Endothelial cell of umbilical vein (primary cell): ENCODE measurements at places on chromosomes 3 and 15. TPM values are rescaled to one million over a fixed set of nuclear protein-coding genes. Genes with fewer than 3 reads are reported as not detected.

GRCh38 chr3:192367616-192368015 is 359.7 kb downstream of the FGF12 start:
- H3K27ac ChIP-seq, result no peak overlapping the region
- no peak for DNase-seq
- H3K4me1 ChIP-seq, result no peaks in the 10 kb centered on the region
- no peak overlapping the region for H3K4me3 ChIP-seq
- H3K27me3 ChIP-seq, result no peaks in the 10 kb centered on the region

The CFAP91 gene
- total RNA-seq, result 0.40 and 0.51 TPM in 2 replicates

DNA sequence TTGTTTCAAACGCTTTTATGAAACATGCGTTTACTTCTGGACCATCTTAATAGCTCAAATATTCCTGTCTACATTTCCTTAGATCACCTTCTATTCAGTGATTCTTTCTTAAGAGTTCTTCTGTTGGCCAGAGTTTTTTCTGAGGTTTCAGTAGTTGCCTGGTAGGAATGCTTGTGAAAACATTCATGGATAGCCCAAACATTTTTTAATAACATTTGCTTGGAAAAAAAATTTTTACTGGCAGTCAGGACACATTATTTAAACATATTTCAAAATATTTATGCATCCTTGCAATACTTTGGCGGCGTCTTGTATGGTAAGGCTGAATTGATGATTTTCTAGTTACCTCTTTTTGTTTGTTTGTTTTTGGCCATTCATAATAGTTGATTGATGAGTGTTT is 47.4 kb upstream of the ZBTB20 start:
- DNase-seq, result no peak
- H3K36me3 ChIP-seq, result no peaks in the 10 kb centered on the region
- peaks cover 6% of the 10 kb centered on the region for H3K4me1 ChIP-seq
- no peak overlapping the region for H3K4me3 ChIP-seq

GRCh38 chr3:169026543-169027182 is 636.8 kb downstream of the MECOM start:
- H3K4me3 ChIP-seq, result no peak overlapping the region
- H3K27ac ChIP-seq, result peak overlapping the region; percentile 75
- DNase-seq, result peak; percentile 96
- no peaks in the 10 kb centered on the region for H3K36me3 ChIP-seq
- peaks cover 21% of the 10 kb centered on the region for H3K4me1 ChIP-seq
- no peaks in the 10 kb centered on the region for H3K27me3 ChIP-seq

The SLCO3A1 gene
- 0.83 and 0.88 TPM in 2 replicates for total RNA-seq

The LRRC31 gene
- total RNA-seq, result not detected in 2 replicates

The KLHL6 gene
- total RNA-seq, result 12.6 and 14.8 TPM in 2 replicates

- H3K4me3 ChIP-seq, result no peak overlapping the region
- H3K4me1 ChIP-seq, result peaks cover 2% of the 10 kb centered on the region
- no peaks in the 10 kb centered on the region for H3K27me3 ChIP-seq
- no peak overlapping the region for H3K27ac ChIP-seq
These were observed 5.7 kb upstream of the EXOG start for GRCh38 chr3:38490281-38491030.

GRCh38 chr3:144511346-144511745 is 539.7 kb downstream of the DIPK2A start:
- H3K4me1 ChIP-seq, result no peaks in the 10 kb centered on the region
- no peak for DNase-seq
- no peak overlapping the region for H3K4me3 ChIP-seq
- H3K27me3 ChIP-seq, result no peaks in the 10 kb centered on the region
- no peaks in the 10 kb centered on the region for H3K36me3 ChIP-seq
- H3K27ac ChIP-seq, result no peak overlapping the region

DNA sequence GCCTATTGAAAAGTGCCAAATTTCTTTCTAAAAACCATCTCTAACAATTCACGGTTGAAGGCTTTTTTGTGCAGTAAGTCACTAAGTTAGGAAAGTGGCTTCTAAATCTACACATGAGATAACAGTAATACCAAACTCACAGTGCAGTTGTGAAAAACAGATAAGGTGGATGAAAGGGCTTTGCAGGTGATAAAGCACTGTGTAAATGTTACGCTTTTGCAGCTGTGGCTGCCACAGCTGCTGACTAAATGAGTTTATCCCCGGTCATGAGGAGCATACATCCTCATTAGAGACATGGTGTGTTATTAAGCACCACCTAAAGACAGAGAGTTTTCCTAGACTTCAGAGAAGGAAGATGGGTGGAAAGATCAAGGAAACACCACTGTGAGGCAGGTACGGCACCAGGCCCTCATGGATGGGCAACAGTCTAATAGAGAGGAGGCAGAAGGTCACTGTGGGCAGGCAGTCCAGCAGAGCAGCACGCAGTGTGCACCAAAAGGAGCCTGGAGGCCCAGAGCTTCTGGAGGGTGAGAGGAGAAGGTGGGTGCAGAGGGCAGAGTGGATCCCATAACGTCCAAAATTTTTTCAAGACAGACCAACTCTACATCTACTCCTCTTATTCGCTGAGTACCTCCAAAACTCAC is 68.5 kb downstream of the FMN1 start:
- peaks cover 16% of the 10 kb centered on the region for H3K4me1 ChIP-seq
- H3K27ac ChIP-seq, result peak overlapping the region; percentile 19
- no peak for DNase-seq
- H3K4me3 ChIP-seq, result no peak overlapping the region
- no peaks in the 10 kb centered on the region for H3K27me3 ChIP-seq

DNA sequence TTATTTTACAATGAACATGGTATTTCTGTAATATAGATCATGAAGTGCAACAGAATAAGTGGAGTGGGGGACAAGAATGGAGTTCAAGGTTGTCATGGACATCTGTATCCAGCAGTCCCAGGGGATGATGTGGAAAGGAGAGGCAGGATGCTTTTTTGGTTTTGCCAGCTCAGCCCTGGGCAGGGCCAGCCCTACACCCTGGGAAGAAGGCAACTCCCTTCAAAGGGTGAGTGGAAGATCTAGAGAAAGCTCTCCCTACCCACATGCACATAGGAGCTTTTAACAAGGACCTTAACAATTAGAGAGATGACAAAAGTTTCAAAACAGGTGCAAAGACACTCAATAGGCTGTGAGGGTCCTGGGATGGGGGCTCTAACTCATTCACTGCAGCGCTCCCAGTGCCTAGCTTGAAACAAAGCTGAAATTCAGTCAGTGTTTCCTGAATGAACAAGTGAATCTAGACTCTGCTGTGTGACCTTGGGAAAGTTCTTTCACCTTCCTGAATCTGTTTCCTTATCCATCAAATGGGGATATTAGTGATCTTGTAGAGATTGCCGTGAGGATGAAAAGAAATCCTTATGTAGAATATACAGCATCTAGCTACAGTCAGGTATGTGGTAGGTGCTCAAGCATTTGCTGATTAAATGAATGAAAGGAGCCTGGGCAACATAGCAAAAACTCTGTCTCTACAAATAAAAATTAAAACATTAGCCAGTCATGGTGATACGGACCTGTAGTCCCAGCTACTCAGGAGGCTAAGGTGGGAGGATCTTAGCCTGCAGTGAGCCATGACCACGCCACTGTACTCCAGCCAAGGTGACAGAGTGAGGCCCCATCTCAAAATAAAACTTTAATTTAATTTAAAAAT is 14.3 kb downstream of the BHLHE40 start:
- H3K4me3 ChIP-seq, result no peak overlapping the region
- no peak for DNase-seq
- no peaks in the 10 kb centered on the region for H3K27me3 ChIP-seq
- H3K4me1 ChIP-seq, result peaks cover 22% of the 10 kb centered on the region
- H3K36me3 ChIP-seq, result no peaks in the 10 kb centered on the region

The UMPS gene
- 41.9 and 50.2 TPM in 2 replicates for total RNA-seq

GRCh38 chr3:52541050-52541449 is 4.6 kb downstream of the UQCC5 start:
- no peaks in the 10 kb centered on the region for H3K27me3 ChIP-seq
- DNase-seq, result no peak
- H3K36me3 ChIP-seq, result peaks cover 2% of the 10 kb centered on the region
- H3K4me1 ChIP-seq, result peaks cover 22% of the 10 kb centered on the region
- no peak overlapping the region for H3K27ac ChIP-seq

GRCh38 chr15:42494998-42495360 is 455 bp upstream of the SNAP23 start:
- peak; percentile 86 for DNase-seq
- peak overlapping the region; percentile 10 for H3K4me3 ChIP-seq
- peak overlapping the region; percentile 95 for H3K27ac ChIP-seq
- peaks cover 2% of the 10 kb centered on the region for H3K36me3 ChIP-seq

The TMEM108 gene
- 0.42 and 1.1 TPM in 2 replicates for total RNA-seq

The RASL12 gene
- total RNA-seq, result not detected in 2 replicates

The ARPIN gene
- 18.7 and 23.3 TPM in 2 replicates for total RNA-seq

- no peaks in the 10 kb centered on the region for H3K27me3 ChIP-seq
These were observed 177.9 kb downstream of the OSBPL10 start for GRCh38 chr3:31802981-31803740.

GRCh38 chr3:149626671-149627070 is 31.2 kb downstream of the WWTR1 start:
- no peak overlapping the region for H3K4me3 ChIP-seq
- peak overlapping the region; percentile 10 for H3K27ac ChIP-seq
- peaks cover 53% of the 10 kb centered on the region for H3K4me1 ChIP-seq
- no peaks in the 10 kb centered on the region for H3K27me3 ChIP-seq
- no peak for DNase-seq

GRCh38 chr3:13947912-13948311 is 68.0 kb upstream of the WNT7A start:
- H3K4me1 ChIP-seq, result no peaks in the 10 kb centered on the region
- H3K27ac ChIP-seq, result no peak overlapping the region
- H3K36me3 ChIP-seq, result no peaks in the 10 kb centered on the region
- H3K4me3 ChIP-seq, result no peak overlapping the region
- no peaks in the 10 kb centered on the region for H3K27me3 ChIP-seq

DNA sequence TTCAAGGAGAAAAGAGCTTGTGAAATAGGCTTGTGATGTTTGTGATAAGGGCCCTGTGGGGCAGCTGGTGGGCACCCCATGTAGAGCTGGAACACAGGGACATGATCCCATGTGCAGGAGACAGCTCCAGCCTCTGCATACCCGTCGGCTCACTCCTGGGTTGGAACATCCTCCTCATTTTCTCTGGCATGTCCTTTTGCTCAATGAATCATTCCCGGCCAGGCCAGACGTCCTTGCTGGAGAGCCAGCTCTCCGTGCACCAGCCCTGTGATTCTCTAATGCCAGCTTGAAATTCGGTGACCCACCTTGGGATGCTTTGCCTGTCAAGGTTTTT is 77.3 kb downstream of the SMAD3 start:
- H3K36me3 ChIP-seq, result no peaks in the 10 kb centered on the region
- peaks cover 92% of the 10 kb centered on the region for H3K4me1 ChIP-seq
- peak; percentile 80 for DNase-seq
- H3K4me3 ChIP-seq, result no peak overlapping the region
- H3K27me3 ChIP-seq, result no peaks in the 10 kb centered on the region

The HRG gene
- not detected in 2 replicates for total RNA-seq

The TTLL13 gene
- not detected in 2 replicates for total RNA-seq

DNA sequence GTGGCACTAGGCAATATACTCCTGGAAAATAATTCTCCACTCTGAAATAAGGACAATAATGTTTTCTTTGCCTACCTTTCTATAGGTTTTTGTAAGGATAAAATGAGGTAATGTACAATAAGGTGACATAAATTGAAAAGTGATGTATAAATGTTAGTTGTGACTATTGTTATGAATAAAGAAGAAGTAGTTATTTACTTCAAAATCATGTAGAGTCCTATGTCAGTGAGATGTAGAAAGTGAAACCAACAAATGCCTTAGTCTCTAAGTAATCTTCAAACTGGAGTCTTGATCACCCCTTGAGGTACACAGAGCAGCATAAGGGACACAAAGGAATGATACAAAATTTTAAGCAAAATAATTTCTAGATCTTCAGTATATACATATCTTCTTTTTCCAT is 60.3 kb upstream of the TP63 start:
- no peaks in the 10 kb centered on the region for H3K4me1 ChIP-seq
- H3K27ac ChIP-seq, result no peak overlapping the region
- H3K36me3 ChIP-seq, result no peaks in the 10 kb centered on the region
- no peak for DNase-seq

DNA sequence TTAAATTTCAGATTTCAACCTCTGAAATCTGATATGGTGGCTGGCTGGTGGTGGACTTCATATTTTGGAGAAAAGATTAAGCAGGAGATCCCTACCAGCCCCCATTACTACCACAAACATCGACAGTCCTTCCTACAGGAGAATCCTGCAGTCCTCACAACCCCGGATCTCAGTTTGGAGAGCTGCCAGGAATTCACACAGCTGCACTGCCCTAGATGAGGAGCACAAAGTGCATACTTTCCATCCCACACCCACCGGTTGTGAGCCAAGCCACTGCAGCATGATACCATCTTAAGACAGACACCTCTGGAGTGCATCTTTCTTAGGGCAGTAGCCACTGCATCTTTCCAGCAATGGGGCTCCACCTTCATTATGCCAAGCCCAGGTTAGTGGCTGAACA is 185.5 kb upstream of the GPR149 start:
- H3K4me1 ChIP-seq, result no peaks in the 10 kb centered on the region
- no peaks in the 10 kb centered on the region for H3K27me3 ChIP-seq
- DNase-seq, result no peak
- H3K4me3 ChIP-seq, result no peak overlapping the region
- no peaks in the 10 kb centered on the region for H3K36me3 ChIP-seq
- H3K27ac ChIP-seq, result no peak overlapping the region
